Activated naive CD4-positive, alpha-beta T cell treated with anti-CD3 and anti-CD28 coated beads for 36 hours (primary cell): ENCODE measurements at places on chromosomes 1 and 21. TPM values are rescaled to one million over a fixed set of nuclear protein-coding genes. Genes with fewer than 3 reads are reported as not detected.

Gene MEGF6
- total RNA-seq: 5.9 TPM

Gene OR10J1
- not detected for total RNA-seq

Gene KCNK1
- total RNA-seq: 0.21 TPM

Gene SH2D5
- 0.15 TPM for total RNA-seq

Gene KRTAP20-2
- total RNA-seq: not detected

Gene CYP4A11
- not detected for total RNA-seq

Gene SAMD13
- 0.36 TPM for total RNA-seq

Gene RBM11
- total RNA-seq: 4.9 TPM

Gene WDR64
- total RNA-seq: not detected

Gene FMO4
- total RNA-seq: 2.0 TPM

Gene ERMAP
- total RNA-seq: 3.1 TPM

Gene KCNT2
- not detected for total RNA-seq

Gene FAM110D
- total RNA-seq: 0.07 TPM

Gene LDLRAD2
- total RNA-seq: not detected

Gene PRELP
- not detected for total RNA-seq

Gene PLA2G2C
- 0.94 TPM for total RNA-seq
